Activated naive CD8-positive, alpha-beta T cell treated with anti-CD3 and anti-CD28 coated beads, Interleukin-2, amount 10 ng/mL, durations not matched to agents 7 days and 5 days (primary cell): ENCODE measurements at places on chromosomes 11 and 22. TPM values are rescaled to one million over a fixed set of nuclear protein-coding genes. Genes with fewer than 3 reads are reported as not detected.

GRCh38 chr22:44033694-44034093 lies 9.6 kb downstream of the PARVB start:
- DNase-seq, result no peak

TMEM134 gene
- 69.1 TPM for total RNA-seq

DNA sequence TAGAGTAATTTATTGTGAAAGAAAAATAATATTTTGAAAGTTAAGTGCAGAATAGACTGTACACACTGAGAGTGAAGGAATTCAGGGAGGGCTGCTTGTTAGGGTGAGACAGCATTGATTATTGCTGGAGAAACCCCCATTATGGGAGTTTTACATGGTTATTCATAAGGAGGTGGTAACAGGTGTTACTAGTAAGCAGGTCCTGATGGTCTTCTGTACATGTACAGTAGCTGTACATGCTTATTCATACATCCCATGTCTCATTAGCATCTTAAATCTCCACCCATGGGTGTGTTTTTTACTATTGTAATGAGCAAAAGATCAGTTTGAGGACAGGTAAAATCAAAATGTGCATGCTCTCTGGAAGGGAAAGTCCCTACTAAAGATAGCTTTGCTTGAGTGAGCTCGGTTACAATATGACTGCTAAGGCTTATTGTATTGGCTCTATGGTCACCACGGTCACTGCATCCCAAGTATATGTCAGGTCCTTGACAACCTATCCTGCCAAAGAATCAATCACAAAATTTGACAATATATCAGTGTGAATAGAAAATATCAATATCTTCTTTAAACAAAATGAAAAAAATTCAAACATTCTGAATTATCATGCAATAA lies 6.2 kb downstream of the KDM4F start:
- DNase-seq, result no peak

PTPMT1 gene
- 37.9 TPM for total RNA-seq

GRCh38 chr11:95943546-95943945 lies 19.6 kb upstream of the MTMR2 start:
- no peak for DNase-seq

ILK gene
- total RNA-seq, result 207 TPM

DNA sequence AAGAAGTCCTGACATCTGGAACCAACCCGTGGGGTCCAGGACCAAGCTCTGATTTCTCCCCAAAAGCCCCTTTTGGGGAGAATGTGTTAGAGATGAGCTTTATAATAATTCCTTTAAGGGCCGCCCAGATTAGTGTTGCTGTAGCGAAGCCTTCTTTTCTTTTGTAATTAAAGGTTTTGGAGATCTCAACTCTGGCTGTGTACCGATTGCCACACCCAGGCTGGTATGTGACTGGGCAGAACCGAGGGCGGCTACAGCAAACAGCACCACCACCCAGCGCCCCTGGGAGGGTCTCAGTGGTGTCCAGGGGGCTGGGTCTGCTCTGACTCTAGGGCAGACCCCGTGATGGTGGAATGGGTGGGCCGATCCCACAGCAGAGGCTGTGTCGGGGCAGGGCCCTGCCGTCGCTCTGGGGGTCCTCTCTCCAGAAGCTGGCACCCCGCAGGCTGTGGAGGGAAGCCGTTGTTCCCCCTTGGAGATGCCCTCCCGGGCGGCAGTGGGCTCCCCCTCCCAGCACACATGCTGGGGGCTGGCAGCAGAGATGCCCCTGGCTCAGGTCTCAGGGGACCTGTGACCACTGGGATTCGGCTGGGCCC lies 31.0 kb downstream of the TPCN2 start:
- DNase-seq, result no peak

RASD2 gene
- not detected for total RNA-seq

SCT gene
- total RNA-seq, result not detected

DNA sequence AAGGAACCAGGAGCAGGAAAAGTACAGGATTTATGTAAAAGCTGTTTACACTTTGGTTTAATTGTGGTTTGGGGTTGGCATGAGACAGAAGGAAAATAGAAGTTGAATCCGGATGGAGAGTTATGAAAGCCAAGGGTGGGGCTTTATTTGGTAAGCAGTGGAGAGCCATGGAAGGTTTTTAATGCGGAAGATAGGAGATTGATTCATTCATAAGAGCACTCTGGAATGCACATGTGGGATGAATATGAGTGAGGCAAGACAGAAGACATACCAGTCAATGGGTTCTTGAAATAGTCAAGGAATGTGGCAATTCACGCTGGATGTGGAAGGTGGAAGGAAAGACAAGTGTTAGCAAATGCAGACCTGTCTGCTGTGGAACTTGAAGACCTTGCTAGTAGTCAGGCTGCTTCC lies 9.3 kb upstream of the GLB1L3 start:
- DNase-seq, result no peak

GRCh38 chr11:99534812-99535211 lies 514.1 kb downstream of the CNTN5 start:
- DNase-seq, result no peak

MS4A3 gene
- total RNA-seq, result not detected

DNA sequence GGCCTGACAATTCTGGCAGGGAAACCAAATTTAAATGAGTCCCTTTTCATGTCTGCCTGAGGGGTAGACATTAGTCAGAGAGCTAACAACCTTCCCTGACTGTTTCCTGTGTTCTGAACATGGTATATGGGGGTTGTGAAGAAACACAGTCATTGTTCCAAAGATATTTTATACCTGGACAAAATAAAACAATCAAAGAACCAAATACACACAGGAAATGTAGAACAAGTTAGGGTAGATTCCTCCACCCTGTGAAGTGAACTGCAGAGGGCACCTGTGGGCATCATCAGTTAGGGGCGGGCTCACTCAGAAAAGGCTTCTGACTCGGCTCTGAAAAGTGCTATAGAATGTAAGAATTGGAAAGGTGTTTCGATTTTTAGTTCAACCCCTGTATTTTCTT lies 231.9 kb upstream of the CADM1 start:
- no peak for DNase-seq

PITPNM1 gene
- 132 TPM for total RNA-seq

- no peak for DNase-seq
These were observed 12.9 kb upstream of the FAT3 start for GRCh38 chr11:92211576-92212167.

DNA sequence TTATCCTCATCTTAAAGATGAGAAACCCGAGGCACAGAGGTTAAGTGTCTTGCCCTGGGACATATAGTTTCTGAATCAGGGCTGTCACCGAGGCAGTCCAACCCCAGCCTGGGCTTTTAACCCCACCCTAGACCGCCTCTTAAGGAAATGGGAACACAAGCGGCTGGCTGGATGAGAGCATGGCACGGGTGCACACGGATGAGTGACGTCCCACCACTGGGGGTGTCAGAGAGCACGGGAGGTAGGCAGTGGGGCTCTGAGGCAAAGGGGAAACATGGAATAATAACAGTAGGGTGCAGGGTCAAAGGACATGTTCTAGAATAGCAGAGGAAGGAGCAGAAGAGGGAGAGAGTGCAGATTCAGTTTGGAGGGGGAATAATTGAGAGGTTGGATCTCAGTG lies 22.3 kb downstream of the PPFIBP2 start:
- DNase-seq, result no peak

GRCh38 chr22:43515902-43516301 lies 104.1 kb downstream of the MPPED1 start:
- no peak for DNase-seq

ATL3 gene
- total RNA-seq, result 36.7 TPM

GRCh38 chr22:38069372-38070249 lies 12.4 kb downstream of the PICK1 start:
- DNase-seq, result no peak

GRCh38 chr11:126919147-126919823 lies 81.3 kb downstream of the KIRREL3 start:
- DNase-seq, result no peak

DNA sequence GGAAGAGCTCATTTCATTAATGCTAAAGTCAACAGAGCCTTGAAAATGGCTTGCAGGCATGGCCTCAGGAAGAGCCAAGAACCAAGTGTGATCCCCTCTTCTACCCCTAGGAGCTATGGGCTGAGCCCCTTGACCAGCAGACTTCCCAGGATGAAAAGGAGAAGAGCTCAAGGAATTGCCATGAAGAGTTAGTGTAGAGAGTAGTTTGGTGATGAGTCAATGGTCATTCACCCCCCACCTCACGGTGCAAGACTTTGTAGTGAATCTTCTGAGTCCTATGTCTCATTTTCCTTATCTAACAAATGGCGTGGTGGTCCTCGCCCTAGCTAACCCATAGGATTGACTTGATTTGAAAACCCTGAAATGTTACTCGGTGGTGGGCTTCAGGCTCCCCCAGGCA lies 422.4 kb upstream of the CADM1 start:
- DNase-seq, result no peak

- DNase-seq, result no peak
These were observed 245.0 kb upstream of the B3GAT1 start for GRCh38 chr11:134656861-134657540.

GRCh38 chr22:39241794-39242594 lies 2.8 kb downstream of the PDGFB start:
- DNase-seq, result peak; percentile 41

DNAL4 gene
- total RNA-seq, result 9.3 TPM

- no peak for DNase-seq
These were observed 13.3 kb downstream of the RBFOX2 start for GRCh38 chr22:36015155-36015810.

GRCh38 chr11:59771605-59772004 lies 16.4 kb downstream of the STX3 start:
- no peak for DNase-seq

DNA sequence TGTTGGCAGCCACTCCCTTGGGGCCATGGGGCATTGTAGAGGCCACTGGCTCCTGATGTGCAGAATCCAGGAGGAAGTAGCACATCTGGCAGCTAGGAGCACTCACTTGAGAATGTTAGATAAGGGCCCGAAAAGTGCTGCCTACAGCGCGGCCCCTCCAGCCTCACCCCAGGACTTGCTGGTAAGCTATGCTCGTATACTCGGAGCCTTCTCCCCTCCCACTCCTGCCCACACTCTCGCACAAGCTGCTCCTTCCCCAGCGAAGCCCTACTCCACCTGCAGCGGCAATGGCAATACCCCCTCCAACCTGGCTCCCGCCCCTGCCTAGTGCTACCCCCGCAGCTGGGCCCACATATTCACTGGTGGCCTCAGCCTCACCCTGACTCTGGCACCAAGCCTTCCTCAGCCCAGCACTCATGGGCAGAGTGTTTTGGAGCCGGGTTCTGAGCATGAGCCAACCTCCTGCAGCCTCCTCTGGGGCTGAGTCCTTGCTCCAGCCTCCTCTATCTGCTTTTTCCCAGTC lies 47.7 kb downstream of the PDE2A start:
- DNase-seq, result no peak

DNA sequence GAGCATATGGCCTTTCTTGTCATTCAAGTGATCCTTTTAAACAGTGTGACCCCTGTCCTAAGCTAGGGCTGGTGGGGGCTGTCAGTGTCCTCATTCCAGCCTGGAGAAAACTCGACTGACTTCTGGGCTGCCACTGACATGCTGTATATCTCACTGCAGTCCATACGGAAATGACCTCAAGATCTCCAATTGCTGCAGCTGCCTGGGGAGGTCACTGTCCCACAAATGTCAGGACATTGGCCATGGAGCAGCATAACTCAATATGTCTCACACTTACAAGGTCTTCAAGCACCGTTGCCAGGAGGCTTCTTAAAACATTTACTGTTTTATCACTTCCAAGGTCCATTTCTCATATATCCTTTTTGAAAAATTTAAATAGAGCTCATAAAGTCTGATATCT lies 27.8 kb upstream of the CSNK2A3 start:
- no peak for DNase-seq

DNA sequence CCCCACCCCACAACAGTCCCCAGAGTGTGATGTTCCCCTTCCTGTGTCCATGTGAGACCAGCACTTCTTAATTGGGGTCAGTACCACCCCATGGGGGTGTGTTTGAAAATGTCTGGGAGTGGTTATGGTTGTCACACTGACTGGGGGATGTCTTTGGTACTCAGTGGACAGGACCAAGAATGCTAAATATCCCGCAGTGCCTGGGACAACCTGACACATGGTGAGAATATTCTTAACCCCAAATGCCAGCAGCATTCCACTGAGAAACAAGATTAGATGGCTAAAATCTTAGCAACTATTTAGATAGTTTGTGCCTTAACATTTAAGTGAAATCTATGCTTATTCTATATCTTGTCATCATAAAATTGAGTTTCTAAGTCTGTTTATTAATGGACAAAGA lies 177.5 kb upstream of the ZBED5 start:
- no peak for DNase-seq

FAR1 gene
- total RNA-seq, result 49.7 TPM

GSTT2B gene
- not detected for total RNA-seq

GRCh38 chr11:132948252-132948651 lies 584.0 kb downstream of the OPCML start:
- no peak for DNase-seq

DNA sequence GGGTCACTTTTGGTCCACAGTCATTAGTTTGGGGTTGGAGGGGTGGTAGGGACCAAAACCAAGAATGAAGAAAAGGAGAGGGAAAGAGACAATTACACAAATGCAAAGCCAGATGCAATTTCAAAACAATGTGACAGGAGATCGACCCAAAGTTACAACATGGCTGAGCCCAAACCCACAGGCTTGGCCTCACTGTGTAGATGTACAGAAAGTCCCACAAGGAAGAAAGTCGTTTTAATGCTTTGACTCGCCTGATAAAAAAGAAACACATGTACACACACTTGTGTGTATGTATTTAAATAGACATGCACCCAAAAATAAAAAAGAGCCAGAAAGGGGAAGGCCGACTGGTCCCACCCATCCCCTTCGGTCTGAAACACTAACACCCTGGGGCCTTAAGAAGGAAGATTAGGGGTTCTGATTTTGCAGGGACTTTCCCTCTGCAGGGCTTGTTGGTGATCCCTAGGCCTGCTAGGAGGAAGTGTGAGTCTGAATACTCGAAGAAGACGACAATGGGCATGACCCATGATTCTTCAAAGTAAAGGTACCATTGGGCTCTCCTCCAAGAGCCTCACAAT lies 104.1 kb downstream of the ETS1 start:
- no peak for DNase-seq
